ENCODE measurements at places on chromosomes 12 and 14. TPM values are rescaled to one million over a fixed set of nuclear protein-coding genes. Genes with fewer than 3 reads are reported as not detected.

The RNASE1 gene
- not detected for polyA plus RNA-seq

The AQP6 gene
- not detected for polyA plus RNA-seq

The BTBD6 gene
- polyA plus RNA-seq: 5.4 TPM

The LPAR5 gene
- 11.9 TPM for polyA plus RNA-seq

The ADAMTS20 gene
- not detected for polyA plus RNA-seq

The TMEM229B gene
- 28.9 TPM for polyA plus RNA-seq

The RNU6-8 gene
- polyA plus RNA-seq: not detected

The CATSPERB gene
- polyA plus RNA-seq: 1.4 TPM

The PEBP1 gene
- 353 TPM for polyA plus RNA-seq

The CCDC88C gene
- 51.1 TPM for polyA plus RNA-seq

The TSPAN19 gene
- polyA plus RNA-seq: not detected

The COX8C gene
- not detected for polyA plus RNA-seq

The TAS2R9 gene
- not detected for polyA plus RNA-seq

The HOXC6 gene
- polyA plus RNA-seq: not detected

The ACYP1 gene
- polyA plus RNA-seq: 16.0 TPM

DNA sequence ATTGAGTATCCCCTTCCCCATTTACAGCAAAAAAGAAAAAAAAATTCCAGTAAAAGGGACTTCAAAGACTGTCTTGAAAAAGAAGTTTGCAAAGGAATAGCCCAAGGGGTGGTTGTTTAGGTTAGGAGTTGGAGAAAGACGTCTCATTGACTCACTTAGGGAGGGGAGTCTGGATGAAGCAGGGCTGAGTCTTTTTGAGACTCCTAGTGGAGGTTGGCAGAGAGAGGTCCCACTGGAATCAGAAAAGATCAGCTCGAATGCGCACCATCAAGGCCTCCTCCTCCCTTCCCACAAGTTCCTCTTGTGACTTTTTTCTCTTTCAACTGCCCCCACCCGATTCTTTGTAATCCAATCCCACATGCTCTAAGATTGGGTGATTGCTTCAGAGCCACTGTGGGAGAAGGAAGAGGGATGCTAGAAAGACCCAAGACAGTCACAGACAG is 1.9 kb downstream of the ARHGEF40 start:
- H3K36me3 ChIP-seq: no peaks in the 10 kb centered on the region
- DNase-seq: no peak
- H3K4me1 ChIP-seq: peaks cover 35% of the 10 kb centered on the region
- H3K27ac ChIP-seq: no peak overlapping the region
- H3K4me3 ChIP-seq: no peak overlapping the region

DNA sequence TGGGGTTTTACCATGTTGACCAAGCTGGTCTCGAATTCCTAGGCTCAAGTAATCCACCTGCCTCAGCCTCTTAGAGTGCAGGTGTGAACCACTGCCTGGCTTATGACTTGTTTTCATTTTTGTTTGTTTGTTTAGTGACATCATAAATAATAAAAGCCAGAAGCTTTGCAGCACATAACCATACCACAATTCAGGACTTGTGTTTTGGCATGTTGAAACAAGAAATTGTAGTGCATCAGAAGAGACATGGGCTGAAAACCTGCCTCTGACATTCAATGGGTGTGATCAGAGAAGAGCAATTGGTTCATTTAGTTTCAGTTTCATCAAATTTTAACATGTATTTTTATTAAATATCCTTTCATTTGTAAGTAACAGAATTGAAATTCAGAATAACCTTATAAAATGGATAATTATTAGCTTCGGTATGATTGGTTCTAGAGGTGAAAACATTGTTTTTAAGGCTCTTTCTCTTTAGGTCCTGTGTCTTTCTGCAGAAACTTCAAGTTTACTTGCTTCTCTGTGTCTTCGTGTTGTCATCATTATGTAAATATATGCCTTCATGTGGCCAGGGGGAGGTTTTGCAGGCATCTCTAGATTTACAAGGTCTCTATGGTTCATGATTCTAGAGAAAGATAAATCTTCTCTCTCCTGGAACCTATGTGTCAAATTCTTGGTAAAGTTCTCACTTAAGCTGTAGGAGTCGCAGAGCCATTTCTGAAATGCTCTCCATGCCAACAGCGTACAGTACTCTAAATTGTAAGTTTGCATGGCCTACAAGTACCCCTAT is 312.0 kb downstream of the KCNC2 start:
- H3K27ac ChIP-seq: no peak overlapping the region
- H3K4me1 ChIP-seq: peaks cover 50% of the 10 kb centered on the region
- no peaks in the 10 kb centered on the region for H3K27me3 ChIP-seq
- no peak overlapping the region for H3K4me3 ChIP-seq

DNA sequence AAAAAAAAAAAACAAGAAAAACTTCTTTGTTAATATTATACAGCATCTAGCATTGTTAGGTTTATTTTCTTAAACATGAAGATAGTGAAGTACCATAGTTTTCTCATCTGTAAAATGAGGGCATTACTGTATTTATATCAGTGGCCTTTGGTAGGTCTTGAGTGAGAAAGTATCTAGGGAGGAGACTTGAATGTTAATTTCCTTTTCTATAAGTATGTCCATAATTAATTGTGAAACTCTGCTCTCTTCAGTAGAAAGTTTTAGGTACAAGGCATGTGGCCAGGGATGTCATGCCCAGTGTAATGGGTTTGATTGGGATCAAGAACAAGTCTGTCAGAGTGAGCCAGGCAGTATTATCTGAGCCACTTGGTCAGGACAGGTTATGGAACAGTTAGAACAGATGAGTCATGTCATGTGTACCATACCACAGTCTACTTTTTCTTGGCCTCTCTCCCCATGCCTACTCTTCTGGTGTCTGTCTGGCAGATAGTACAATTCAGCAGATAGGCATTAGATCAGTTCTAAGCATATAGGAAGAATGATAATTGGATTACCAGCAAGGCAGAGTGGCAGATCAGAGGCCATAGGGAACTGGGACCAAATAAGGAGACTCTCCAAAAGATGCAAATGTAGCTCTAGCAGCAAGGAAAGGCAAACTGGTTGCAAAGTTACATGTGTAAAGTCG is 30.4 kb downstream of the FBXO34 start:
- H3K4me3 ChIP-seq: no peak overlapping the region
- H3K4me1 ChIP-seq: peaks cover 35% of the 10 kb centered on the region
- DNase-seq: no peak
- H3K27me3 ChIP-seq: no peaks in the 10 kb centered on the region
- H3K36me3 ChIP-seq: no peaks in the 10 kb centered on the region

- no peak overlapping the region for H3K4me3 ChIP-seq
- H3K27ac ChIP-seq: no peak overlapping the region
- H3K27me3 ChIP-seq: no peaks in the 10 kb centered on the region
- DNase-seq: no peak
- no peaks in the 10 kb centered on the region for H3K36me3 ChIP-seq
- H3K4me1 ChIP-seq: peaks cover 51% of the 10 kb centered on the region
Measured at GRCh38 chr14:94009767-94010166, 12.7 kb downstream of the CCDC197 start.

GRCh38 chr14:88232771-88233170 is 90.3 kb downstream of the KCNK10 start:
- no peak for DNase-seq
- no peak overlapping the region for H3K4me3 ChIP-seq
- no peaks in the 10 kb centered on the region for H3K36me3 ChIP-seq
- H3K27me3 ChIP-seq: no peaks in the 10 kb centered on the region
- no peak overlapping the region for H3K27ac ChIP-seq
- no peaks in the 10 kb centered on the region for H3K4me1 ChIP-seq

DNA sequence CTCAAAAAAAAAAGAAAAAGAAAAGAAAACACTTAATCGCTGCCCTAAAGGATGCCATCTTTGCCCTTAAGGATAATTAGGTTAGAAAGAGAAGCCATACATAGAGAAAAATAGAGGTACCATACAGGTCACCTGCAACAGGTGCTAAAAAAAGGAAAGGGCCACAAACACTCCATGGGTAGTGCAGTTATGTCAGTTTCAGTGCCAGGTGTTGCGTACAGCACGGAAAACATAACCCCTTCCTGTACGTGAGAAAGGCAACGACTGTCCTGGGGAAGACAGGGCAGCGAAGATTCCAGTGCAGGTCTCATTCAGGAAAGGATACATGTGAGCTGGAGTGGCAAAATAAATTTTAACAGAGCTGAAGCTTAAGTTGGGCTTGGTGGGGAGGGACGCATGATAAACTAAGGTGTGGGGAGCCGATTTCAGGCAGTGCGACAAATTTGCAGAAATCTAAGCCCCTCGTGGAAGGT is 553 bp upstream of the DAZAP2 start:
- peaks cover 31% of the 10 kb centered on the region for H3K36me3 ChIP-seq
- H3K27ac ChIP-seq: peak overlapping the region; percentile 100
- DNase-seq: no peak

DNA sequence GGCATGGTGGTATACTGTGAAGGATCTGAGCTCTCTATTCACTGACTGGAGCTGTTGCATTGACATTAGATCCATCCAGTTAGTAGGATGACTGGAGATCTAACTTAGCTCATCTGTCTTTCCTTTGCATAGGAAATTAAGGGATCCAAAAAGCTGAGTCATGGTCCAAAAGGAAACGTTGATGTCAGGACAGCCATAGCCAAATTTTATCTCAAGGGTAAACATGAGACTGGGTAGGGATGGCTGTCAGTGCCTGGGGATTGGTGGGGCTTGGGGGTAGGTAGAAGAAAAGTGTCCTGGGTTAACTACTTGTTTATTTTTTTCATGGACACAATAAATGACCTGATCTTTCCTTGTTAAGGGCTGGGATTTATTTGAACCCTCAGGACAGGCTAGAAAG is 4.6 kb downstream of the FAM177A1 start:
- H3K4me3 ChIP-seq: no peak overlapping the region
- H3K27ac ChIP-seq: no peak overlapping the region
- no peaks in the 10 kb centered on the region for H3K27me3 ChIP-seq
- DNase-seq: no peak
- H3K36me3 ChIP-seq: no peaks in the 10 kb centered on the region
- peaks cover 16% of the 10 kb centered on the region for H3K4me1 ChIP-seq

- no peaks in the 10 kb centered on the region for H3K4me1 ChIP-seq
- no peak for DNase-seq
- H3K27me3 ChIP-seq: no peaks in the 10 kb centered on the region
- no peaks in the 10 kb centered on the region for H3K36me3 ChIP-seq
- H3K27ac ChIP-seq: no peak overlapping the region
- H3K4me3 ChIP-seq: no peak overlapping the region
Measured at GRCh38 chr14:104596451-104596918, 8.1 kb downstream of the TMEM179 start.

DNA sequence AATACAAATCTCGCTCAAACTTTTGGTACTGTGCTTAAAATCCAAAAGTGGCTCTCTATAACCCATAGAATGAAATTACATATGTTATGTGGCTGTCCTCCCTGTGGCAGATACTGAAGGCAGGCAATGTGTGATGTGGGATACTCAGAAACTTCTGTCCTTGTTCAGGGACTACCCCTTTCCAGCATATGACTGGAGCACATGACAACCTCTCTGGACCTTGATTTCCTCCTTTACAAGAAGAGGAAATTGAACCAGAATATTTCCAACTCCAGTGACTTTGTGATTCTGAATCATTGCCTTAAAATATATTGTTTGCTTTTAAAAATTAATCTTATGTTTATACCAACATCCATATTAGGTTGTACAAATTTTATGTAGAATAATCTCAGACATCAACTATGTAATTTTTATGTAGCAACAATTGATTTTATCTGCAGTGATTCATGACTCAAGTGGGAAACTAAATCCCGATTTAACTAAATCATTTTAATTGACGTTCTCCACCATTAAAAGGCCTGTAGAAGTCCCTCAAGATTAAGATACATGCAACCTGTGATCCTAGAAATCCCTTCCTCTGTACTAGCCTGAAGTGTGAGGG is 162.4 kb downstream of the AKAP6 start:
- no peak for DNase-seq
- H3K27me3 ChIP-seq: no peaks in the 10 kb centered on the region
- no peaks in the 10 kb centered on the region for H3K4me1 ChIP-seq
- H3K27ac ChIP-seq: no peak overlapping the region

DNA sequence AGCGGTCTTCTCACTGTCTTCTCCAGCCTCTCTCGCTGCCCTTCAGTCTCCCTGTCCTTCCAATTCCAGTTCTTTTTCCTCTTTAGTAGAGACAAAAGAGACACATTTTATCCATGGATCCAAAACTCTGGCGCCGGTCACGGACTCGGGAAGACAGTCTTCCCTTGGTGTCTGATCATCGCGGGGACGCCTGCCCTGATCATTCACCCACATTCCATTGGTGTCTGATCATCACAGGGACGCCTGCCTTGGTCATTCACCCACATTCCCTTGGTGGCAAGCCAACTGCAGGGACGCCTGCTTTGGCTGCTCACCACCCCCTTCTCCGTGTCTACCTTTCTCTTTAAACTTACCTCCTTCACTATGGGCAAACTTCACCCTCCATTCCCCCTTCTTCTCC is 619.5 kb downstream of the RERGL start:
- H3K27ac ChIP-seq: no peak overlapping the region
- no peak for DNase-seq
- no peaks in the 10 kb centered on the region for H3K27me3 ChIP-seq
- H3K36me3 ChIP-seq: no peaks in the 10 kb centered on the region
- no peaks in the 10 kb centered on the region for H3K4me1 ChIP-seq

DNA sequence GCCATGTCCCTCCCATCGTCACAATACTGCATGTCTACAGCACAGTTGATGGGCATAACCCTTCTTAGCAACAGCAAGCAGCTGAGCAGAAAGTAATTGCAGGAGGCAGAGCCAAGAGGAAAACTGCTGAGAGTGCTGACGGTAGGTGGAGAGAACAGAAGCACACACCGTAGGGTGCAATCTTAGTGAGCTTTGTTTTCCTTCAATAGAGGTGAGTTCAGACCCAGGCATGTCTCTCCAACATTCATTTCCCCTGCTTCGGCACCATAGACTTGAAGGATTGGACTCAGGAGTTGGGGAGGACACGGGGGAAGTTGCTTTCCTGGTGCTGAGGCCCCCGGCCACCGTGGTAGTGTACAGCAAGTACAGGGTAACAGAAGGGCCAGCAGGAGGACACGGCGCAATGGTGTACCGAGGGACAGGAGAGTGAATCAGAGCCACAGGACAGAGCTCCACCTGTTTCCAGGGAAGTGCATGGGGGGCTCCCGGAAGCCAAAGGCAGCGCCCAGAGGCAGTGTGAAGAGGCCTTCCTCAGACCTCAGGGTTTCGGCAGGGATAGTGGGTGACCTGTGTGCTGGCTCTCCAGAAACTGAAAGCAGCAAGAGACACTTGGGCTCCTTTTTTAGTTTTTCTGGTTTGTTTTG is 36.3 kb upstream of the SINHCAF start:
- DNase-seq: no peak
- H3K4me1 ChIP-seq: peaks cover 16% of the 10 kb centered on the region
- H3K27ac ChIP-seq: no peak overlapping the region
- no peaks in the 10 kb centered on the region for H3K27me3 ChIP-seq
- no peaks in the 10 kb centered on the region for H3K36me3 ChIP-seq

GRCh38 chr12:62466018-62466593 is 520 bp upstream of the MON2 start:
- H3K4me1 ChIP-seq: peaks cover 42% of the 10 kb centered on the region
- peak overlapping the region; percentile 91 for H3K27ac ChIP-seq
- H3K36me3 ChIP-seq: no peaks in the 10 kb centered on the region
- no peak for DNase-seq
- no peaks in the 10 kb centered on the region for H3K27me3 ChIP-seq
- peak overlapping the region; percentile 72 for H3K4me3 ChIP-seq

- H3K27ac ChIP-seq: no peak overlapping the region
- H3K36me3 ChIP-seq: no peaks in the 10 kb centered on the region
- H3K4me1 ChIP-seq: no peaks in the 10 kb centered on the region
Measured at GRCh38 chr14:58794993-58795762, 157.4 kb downstream of the DACT1 start.

- H3K4me3 ChIP-seq: no peak within 1 kb of the TSS
- no peak within 1 kb of the TSS for H3K27ac ChIP-seq
- peaks cover 15% of the 10 kb centered on the region for H3K27me3 ChIP-seq
- no peaks in the 10 kb centered on the region for H3K4me1 ChIP-seq
Measured at GRCh38 chr12:15322164-15323061, at the start of gene PTPRO. PTPRO (plus strand) TSS chr12:15322508.

Measured in CD4-positive, alpha-beta memory T cell (primary cell).